ENCODE measurements at places on chromosomes 4 and X.

DNA sequence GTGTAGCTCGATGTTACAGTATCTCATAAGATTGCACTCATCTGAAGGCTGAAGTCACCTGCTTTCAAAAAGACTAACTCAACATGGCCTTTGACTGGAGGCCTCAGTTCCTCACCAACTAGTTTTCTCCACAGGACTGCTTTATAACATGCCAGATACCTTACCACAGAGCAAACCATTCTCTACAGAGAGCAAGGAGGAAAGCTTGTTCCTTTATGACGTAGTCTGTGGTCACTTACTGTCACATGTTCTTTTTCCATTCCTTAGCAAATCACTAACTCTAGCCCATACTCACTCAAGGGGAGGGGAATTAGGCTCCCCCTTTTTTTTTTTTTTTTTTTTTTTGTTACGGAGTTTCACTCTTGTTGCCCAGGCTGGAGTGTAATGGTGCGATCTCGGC is 3.2 kb downstream of the THAP9 start:
- DNase-seq = no peak

DNA sequence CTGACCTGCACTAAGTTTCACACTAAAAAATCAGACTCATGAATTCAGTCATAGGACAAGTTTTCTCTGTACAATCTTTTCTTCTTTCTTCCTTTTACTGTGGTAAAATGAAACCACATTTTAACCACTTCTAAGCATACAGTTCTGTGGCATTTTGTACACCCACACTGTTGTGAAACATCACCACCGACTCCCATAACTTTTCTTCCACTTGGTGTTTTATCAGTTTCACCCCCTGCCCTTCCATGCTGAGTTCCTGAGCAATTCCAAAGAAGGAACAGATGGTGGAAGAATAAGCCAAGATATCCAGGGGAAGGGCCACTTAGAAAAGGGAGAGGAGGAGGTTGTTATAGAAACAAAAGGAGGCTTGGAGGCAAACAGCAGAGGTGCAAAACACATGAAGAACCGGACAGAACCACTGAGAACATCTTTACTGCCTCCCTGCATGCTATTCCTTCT is 22.6 kb downstream of the SLC25A4 start:
- DNase-seq = no peak

GRCh38 chr4:186891859-186892486 is 168.3 kb upstream of the FAT1 start:
- no peak for DNase-seq

DNA sequence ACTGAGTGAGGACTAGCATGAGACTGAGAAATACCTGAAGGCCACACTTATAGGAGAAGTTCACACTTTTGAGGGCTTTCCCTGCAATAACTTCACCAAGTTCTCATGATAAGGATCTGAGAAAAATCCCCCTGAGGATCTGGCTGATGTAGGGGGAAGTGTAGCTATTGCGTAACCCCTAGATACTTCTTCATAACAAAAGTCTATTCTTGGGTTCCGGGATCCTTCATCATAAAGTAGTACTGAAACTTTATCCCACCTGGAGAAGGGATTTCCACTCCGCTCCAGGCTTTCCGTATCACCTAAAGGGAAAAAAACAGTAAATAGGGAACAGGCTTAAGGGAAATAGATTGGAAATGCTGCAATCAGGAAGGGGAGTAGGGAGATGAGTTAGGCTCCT is 13.3 kb downstream of the USP27X start:
- DNase-seq = no peak

GRCh38 chr4:141933978-141934377 is 297.6 kb downstream of the IL15 start:
- no peak for DNase-seq
